ENCODE measurements at places on chromosomes 1 and 21.
A peak's percentile ranks its signal among the peaks of the same experiment; 100 is the strongest.

GRCh38 chr1:59698386-59698785 lies 116.4 kb upstream of the HOOK1 start:
- no peak for DNase-seq

GRCh38 chr21:44297525-44298290 lies 2.1 kb upstream of the PFKL start:
- DNase-seq = peak; percentile 89

GRCh38 chr21:39927304-39927886 lies 60.2 kb downstream of the PCP4 start:
- DNase-seq = no peak

DNA sequence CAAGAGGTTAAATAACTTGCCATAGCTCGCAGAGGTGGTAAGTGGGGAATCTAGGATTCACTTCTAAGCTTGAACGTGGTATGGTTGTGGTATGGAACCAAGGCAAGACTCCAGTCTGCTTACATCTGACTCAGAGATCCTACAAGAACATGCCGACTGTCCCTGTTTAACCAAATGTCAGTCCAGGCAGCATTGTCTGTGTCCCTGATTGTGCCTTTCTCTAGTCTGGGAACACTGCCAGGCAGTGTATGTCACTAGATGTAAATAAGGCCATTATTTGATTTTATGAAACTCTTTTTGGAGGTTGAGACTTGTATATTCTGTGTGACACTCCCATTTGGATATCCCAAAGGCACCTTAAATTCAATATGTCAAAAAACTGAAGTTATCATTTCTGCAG lies 96.0 kb downstream of the NOS1AP start:
- no peak for DNase-seq

- DNase-seq = no peak
Observed at GRCh38 chr1:234958066-234958705, 170.5 kb downstream of the TOMM20 start.
